ENCODE measurements at places on chromosomes 2 and 18. TPM values are rescaled to one million over a fixed set of nuclear protein-coding genes. Genes with fewer than 3 reads are reported as not detected.

- no peak for DNase-seq
Observed at GRCh38 chr2:173059292-173059691, 16.4 kb upstream of the MAP3K20 start.

MBOAT2 gene
- 13.9 TPM for total RNA-seq

DNA sequence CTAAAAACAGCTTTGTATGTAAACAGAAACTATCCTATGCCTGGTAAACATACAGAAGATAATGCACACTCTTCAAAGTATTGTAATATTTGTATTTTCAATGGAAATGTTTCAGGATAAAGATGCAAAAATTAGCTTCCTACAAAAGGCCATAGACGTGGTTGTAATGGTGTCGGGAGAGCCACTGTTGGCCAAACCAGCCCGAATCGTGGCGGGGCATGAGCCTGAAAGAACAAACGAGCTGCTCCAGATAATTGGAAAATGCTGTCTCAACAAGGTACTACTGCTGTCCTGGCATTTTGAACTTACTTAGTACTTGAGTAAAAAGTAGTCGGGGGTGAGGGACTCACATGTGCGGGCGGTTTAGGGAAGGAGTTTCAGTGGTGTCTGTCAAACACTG is 5.4 kb downstream of the TRAF3IP1 start:
- DNase-seq: no peak

- peak; percentile 60 for DNase-seq
Observed at GRCh38 chr2:167293943-167294775, 405.9 kb downstream of the XIRP2 start.

DNA sequence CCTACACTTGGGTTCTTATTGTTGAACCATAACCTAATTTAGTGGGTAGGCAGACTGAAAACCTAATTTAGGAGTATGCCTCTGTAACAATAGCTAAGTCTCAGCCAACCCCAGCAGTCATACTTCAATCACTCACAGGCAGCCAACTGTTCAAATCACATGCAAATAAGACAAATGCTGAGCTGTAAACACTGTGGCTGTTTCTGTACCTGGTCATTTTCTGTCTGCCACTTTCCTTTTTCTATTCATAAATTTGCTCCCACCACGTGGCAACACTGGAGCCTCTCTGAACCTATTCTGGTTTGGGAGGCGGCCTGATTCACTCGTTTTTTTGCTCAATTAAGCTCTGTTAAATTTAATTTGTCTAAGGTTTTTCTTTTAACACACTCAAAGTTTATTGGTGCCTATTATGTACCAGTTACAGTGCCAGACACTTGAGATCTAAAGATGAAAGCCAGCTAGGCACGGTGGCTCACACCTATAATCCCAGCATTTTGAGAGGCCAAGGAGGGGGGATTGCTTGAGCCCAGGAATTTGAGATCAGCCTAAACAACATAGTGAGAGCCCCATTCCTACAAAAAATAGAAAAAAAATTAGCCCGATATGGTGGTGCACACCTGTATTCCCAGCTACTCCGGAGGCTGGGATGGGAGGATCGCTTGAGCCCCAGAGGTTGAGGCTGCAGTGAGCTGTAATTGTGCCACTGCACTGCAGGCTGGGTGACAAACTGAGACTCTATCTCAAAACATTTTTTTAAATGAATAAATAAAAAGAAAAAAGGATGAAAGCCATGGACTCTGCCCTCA is 41.1 kb downstream of the THNSL2 start:
- DNase-seq: no peak

DNA sequence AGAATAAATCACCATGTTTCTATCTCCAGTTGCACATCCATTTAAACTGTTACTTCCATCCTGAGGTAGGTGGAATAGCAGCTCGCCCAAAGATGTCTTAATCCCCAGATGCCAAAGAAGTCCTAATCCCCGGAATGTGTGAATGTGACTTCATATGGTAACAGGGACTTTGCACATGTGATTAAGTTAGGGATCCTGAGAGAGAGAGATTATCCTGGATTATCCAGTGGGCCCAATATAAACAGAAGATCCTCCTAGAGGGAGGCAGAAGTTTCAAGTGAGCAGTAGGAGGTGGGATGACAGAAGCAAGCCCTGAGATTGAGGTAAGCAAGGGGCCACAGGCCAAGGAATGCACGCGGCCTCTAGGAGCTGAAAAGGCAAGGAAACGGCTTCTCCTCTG is 19.8 kb downstream of the CREG2 start:
- no peak for DNase-seq

DNA sequence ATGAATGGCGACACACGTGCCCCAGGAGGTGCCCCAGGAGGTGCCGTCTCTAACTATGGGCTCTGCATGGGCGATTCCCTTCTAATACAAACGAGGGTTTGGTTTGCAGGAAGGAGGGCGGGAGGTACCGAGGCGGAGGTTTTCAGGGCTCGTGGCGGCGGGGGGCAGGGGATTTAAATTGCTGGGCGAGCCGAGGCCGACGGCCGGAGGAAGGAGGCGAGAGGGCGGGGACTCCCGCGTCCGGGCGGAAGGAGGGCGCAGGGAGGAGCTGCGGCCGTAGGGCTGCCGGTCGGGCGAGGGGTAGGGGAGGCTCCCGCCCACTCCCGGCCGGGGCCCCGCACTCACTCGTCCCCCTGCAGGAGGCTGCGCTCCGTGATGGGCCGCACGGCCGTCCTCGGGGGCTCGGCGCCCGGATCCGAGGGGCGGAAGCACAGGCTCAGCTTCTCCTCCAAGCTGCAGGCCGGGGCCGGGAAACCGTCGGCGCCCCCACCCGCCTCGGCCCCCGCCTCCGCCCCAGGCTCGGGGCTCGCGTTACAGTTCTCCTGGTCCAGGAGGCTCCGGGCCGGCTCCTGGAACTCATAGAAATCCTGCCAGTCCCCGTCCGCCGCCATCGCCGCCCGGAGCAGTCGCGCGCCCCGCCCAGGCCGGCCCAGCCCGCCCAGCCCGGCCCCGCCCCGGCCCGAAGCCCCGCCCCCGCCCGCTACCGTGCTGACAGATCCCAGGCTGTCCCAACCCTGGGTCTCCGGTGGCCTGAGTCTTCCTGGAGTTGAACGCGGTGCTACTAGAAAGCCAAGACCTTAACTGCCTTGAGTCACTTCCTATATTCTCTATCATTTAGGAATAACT is at the start of gene FEZ2:
FEZ2 (minus strand) TSS at position 637 of the 846 bp plus-strand sequence; CDS start at position 611, 26 bp downstream.
- DNase-seq: peak; percentile 90

DNA sequence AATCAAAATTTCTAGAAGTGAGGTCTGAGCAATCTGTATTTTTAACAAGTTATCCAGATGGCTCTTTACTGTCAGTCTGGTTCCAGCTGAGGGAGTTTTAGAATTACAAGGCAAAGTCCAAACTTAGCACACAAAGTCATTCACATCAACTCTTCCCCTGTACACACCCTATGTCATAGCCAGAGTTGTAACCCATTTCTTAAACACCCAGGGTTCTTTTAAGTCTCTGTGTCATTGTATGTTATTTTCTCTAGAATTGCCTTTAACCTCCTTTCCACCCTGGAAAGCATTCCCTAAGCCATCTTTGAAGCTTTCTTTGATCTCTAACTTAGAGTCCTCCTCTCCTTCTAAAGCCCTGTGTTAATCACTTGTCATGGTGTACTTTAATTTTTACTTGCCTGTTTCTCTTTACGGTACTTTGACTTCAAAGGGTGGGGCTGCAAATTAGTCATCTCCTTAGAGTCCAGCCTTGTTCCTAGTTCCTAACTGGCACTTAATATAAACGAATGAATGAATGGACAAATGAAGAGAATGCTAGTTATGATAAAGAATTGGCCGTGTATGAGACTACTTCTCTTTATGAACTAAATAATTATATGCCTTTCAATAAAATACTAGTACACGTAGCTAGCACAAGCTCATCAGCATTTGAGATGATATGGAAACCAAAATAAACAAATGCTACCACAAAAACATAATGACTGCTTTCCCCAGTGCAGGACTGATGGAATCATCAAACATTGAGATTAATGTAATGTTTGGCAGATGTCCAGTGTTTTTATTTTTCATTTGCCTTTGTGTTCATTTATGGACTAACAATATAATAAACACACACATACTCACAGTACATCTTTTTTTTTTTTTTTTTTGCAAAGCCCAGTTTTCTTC is 11.9 kb upstream of the ACTR3 start:
- no peak for DNase-seq

Measured in Right ventricle myocardium inferior (tissue), 1 donor.